GM23248 (cell line): ENCODE measurements at places on chromosomes 16 and 17.
A peak's percentile ranks its signal among the peaks of the same experiment; 100 is the strongest.

- DNase-seq, result no peak
Measured at GRCh38 chr16:30143347-30143702, 20.3 kb upstream of the MAPK3 start.

DNA sequence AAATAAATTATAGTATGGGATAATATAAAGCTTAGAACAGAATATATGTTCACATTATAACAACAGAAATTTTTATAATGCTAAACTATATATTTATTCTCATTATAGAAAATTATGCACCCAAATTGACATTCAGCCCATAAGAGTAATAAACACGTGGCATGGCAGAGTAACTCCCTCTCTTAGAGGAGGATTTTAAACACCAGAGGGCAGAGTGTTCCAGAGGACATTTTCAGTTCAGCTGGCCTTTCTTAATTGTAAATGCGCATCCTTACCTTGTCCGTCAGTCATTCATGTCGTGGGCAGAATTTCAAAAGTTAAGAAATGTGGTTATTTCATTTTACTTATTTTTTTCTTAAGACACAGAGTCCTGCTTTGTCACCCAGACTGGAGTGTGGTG lies 147.1 kb downstream of the TANC2 start:
- no peak for DNase-seq

GRCh38 chr17:8056232-8056975 lies 17.5 kb downstream of the ALOX15B start:
- DNase-seq, result peak; percentile 66

DNA sequence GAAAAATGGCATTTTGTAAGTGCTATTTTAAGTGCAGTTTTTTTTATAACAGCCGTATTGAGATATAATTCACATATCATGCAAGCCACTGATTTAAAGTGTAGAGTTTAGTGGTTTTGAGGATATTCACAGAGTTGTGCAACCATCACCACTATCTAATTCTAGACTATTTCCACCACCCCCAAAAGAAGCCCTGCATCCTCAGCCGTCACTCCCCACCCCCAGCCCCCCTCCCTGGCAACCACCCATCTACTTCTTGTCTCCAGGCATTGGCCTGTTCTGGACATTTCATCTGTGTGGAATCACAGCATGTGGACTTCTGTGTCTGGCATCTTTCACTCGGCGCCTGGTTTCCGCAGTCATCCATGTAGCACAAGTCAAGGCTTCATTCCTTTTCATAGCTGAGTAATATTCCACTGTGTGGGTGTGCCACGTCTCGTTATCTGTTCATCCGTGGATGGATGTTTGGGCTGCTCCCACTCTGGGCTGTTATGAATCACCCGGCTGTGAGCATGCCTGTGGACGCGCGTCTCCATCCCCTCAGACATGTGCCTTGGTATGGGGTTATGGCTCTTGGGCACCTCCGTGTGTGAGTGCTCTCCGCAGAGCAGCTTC lies 138.4 kb upstream of the CIBAR2 start:
- DNase-seq, result peak; percentile 24

DNA sequence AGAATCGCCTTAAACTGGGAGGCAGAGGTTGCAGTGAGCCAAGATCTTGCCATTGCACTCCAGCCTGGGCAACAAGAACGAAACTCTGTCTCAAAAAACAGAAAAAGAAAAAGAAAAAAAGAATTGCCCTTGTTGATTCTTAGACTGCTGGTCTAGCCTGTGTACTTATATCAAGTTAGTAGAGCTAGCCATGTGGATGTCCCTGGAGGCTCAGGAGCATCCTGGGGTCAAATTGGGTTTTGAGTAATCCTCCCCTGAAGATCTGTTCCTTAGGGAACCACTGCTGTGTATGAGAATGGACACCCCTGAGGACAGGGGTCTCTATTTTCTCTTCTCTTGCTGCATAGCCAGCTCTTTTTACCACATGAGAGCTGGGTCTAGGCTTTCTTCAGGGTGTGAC lies 21.5 kb downstream of the SLC7A6OS start:
- no peak for DNase-seq

DNA sequence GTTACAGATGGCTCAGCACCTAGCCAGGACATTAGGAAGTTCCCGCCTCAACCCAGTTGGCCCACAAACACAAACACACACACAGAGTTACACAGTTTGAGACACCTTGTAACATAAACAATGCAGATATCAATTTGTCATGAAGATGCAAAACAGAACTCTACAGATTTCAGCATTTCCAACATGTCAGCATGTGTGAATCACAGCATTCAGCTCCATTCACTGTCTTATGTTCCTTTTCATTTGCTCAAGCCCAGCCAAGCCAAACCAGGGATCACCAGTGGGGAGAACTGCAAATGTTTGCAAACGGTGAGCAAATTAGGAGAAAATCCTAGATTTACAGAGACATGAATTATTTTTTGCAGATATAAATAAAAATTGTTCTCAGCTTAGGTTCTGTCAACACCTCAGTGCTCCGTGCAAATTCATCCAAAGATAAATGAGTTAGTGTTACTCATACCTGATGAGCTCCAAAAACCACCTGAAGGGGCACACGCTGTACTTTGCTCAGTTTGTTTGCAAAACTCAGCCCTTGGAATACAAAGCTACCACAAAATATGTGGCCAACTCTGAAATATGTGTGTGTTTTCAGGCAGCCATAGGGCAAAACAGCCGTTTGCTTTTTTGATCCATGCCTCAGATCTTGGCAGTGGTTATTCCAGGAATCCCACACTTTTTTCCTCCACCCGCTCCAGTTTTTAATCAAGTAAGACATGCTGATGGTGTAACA lies 16.3 kb upstream of the COX10 start:
- DNase-seq, result peak; percentile 9

DNA sequence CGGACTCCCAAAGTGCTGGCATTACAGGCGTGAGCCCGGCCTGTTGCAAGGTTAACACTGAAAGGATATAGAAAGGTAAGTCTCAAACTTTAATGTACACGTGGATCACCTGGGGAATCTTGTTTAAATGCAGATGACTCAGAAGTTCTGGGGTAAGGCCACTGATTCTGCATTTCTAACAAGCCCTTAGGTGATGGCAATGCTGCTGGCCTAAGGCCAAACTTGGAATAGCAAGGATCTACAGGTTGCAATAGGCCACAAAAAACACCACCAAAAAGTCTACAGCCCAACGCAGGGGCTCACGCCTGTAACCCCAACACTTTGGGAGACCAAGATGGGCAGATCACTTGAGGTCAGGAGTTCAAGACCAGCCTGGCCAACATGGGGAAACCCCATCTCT lies 4.2 kb downstream of the CMTM4 start:
- DNase-seq, result no peak

GRCh38 chr16:50831751-50832150 lies 89.9 kb downstream of the CYLD start:
- DNase-seq, result no peak

- no peak for DNase-seq
Measured at GRCh38 chr17:2040942-2041560, 771 bp upstream of the OVCA2 start.

GRCh38 chr16:56346131-56346890 lies 79.0 kb downstream of the AMFR start:
- no peak for DNase-seq

DNA sequence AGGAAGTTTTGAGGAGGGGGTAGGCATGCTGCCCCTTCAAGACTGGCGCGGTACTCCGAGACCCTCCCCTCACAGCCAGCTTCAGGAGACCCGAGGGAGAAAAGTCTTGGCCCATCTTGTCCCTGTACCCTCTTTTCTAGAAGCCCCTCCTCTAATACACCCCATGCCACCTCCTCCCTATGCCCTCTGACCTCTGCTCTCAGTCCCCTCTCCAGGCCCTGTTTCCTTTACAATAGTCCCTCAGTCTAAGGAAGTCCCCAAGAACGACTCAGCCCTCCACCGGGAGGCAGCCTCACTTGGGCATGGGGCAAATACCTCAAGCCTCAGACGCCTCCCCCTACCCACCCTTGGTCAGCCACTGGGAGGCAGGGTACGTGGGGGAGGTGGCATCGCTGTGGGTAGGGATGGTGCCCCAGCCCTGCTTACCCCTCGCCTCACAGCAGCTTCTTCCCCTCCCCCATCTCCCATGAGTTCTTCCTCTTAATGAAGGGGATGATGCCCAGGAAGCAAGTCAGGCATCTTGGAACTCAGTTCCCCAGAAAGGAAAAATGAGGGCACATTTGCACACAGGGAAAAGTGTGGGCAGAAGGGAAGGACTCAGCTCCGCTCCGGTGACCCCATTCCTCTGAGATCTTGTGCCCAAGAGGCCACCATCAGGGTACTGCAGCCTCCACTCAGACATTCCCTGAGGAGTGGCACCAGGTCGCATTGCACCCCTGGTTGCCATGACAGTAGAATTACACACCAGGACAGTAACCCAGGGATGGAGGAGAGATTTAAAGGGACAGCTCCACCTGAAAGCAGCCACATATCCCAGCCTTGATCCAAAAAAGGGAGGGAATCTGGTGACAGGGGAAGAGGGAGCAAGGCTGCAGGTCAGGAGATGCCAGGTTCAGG lies 6.2 kb downstream of the MPP2 start:
- peak; percentile 32 for DNase-seq

GRCh38 chr17:45376171-45377005 lies 56.3 kb downstream of the ARHGAP27 start:
- no peak for DNase-seq

GRCh38 chr17:76873856-76874255 lies 5.7 kb downstream of the MGAT5B start:
- peak; percentile 70 for DNase-seq
